ENCODE measurements at places on chromosomes 16 and 17.

DNA sequence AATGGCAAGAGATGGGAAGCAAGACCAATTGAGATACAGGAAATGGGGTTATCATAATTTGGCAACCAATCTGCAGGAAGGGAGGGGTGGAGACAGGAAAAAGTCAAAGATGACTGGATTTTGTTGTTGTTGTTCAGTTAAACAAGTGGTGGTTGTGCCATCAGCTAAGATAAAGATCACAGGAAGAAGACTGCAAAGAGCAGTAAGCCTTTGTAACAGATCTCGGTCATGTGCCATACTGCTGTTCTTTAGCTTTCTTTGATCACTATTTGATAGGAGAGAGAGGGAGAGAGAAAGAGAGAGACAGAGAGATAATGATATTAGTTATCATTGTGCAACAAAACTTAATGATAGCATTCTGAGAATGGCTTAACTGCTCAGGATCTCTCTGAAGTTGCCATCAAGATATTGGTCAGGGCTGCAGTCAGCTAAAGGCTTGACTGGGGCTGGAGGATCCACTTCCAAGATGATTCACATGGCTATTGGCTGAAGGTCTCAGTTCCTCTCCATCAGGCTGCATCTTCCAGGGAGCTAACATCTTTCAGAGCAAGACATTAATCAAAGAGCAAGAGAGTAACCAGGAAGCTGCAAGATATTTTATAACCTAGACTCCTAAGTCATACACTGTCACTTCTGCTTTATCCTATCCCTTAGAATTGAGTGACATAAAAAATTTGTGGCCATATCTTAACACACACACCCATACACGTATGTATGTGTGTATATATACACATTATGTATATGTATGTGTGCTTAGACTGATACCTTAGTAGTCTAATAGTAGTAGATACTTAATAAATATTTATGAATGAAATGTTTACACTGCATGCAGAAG is 405.0 kb downstream of the SHISA9 start:
- DNase-seq, result no peak

DNA sequence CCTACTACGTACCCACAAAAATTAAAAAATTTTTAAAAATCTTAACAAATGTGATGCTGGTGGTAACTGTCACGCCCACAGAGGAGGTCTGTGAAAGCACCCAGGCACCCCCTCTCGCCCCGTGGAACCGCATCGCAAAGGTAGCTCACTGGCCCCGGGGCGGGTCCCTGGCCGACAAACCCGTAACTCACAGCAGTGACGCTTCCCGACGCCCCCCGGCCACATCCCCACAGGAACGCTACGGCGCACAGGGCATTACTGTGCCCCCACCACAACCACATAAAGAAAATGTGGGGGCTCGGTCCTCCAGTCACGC is 366 bp downstream of the ANKS3 start:
- no peak for DNase-seq

GRCh38 chr17:31488264-31488981 is 96.9 kb downstream of the RAB11FIP4 start:
- no peak for DNase-seq

GRCh38 chr17:78131172-78132083 is 857 bp downstream of the TMC8 start:
- DNase-seq, result no peak

GRCh38 chr17:69117855-69118784 is 23.6 kb downstream of the ABCA6 start:
- no peak for DNase-seq

- DNase-seq, result no peak
These were observed 21.2 kb upstream of the HAS3 start for GRCh38 chr16:69084289-69084688.

DNA sequence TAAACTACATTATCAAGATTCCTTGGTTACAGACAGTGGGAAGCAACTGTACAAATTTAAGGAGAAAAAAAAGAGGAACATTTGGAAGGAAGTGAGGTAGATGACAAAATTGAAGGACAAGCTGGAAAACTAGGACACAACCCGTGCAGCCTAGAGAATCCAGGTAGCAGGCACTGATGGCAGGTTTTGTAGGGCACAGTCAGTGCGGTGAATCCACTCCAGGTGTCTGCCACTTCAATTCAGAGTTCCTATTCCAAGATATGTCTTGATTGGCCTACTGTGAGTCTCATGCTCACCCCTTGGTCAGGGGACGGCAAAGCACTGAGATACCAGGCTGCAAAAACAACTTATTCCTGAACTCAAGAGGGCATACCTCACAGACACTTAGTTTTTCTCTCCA is 37.8 kb downstream of the TNRC6C start:
- no peak for DNase-seq

GRCh38 chr16:51545951-51546350 is 394.9 kb upstream of the SALL1 start:
- DNase-seq, result no peak

DNA sequence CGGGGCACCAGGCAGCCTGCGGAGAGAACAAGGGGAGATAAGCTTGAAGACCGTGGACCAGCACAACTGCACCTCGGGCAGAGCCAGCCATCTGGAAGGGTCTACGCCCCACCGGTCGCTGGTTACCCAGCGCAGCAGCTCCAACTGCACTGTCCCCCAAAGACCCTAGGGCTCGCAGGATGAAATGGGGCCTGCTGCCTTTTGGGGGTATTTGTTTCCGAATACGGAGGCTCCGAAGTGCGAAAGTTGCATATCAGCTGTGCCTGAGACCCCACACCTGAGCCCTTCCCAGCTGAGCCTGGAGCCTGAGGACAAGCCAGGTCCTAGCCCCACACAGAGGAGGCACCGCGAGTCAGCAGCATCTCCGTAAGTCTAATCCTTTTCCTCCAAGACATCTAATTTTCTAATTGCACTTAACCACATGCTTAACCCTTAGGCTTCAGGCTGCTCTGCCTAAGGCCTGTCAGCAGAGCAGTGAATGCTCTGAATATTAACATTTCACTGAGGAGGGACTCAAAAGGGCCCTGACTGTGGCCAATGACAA is 4.0 kb downstream of the KIFC3 start:
- no peak for DNase-seq

- DNase-seq, result no peak
These were observed 46.7 kb downstream of the USP32 start for GRCh38 chr17:60345233-60345632.

GRCh38 chr17:70479779-70480178 is 310.4 kb downstream of the KCNJ2 start:
- DNase-seq, result no peak

GRCh38 chr16:88333848-88334777 is 48.6 kb upstream of the ZNF469 start:
- no peak for DNase-seq

GRCh38 chr17:49217651-49218413 is 7.3 kb downstream of the ABI3 start:
- DNase-seq, result no peak

- DNase-seq, result no peak
These were observed 40.3 kb downstream of the CBFA2T3 start for GRCh38 chr16:88936556-88937205.

GRCh38 chr17:65170839-65171238 is 33.7 kb downstream of the RGS9 start:
- DNase-seq, result no peak

DNA sequence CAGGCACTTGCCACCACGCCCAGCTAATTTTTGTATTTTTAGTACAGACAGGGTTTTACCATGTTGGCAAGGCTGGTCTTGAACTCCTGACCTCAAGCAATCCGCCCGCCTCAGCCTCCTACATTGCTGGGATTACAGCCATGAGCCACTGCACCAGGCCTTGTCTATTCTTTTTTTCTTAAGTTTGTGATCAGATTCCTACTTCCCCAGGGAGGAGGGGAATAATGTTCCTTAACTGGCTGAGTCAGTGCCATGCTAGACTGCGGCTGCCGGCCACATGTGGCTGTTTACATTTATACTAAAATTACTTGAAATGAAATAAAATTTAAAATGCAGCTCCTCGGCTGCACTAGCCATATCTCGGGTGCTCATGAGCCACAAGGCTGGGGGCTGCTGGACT is 27.8 kb upstream of the USP36 start:
- no peak for DNase-seq

- no peak for DNase-seq
These were observed 358.3 kb downstream of the SOX9 start for GRCh38 chr17:72479113-72479512.

- no peak for DNase-seq
These were observed 6.3 kb upstream of the MMP28 start for GRCh38 chr17:35801583-35802224.

DNA sequence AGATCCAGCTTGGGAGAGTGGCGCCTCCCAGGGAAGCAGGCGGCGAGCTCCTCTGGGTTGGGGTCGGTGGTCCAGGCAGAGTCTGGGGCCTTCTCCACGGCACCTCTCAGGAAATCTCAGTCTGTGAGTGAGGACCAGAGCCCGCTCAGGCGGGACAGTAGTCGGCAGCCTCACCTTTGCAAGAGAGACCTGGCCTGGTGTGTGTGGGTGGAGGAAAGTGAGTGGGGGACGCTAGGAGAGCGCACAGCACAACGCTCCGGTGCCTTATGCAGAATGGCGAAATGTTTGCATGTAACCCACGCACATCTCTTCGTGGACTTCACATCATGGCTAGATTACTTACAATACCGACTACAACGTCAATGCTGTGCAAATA is 2.2 kb downstream of the AHSP start:
- DNase-seq, result no peak

DNA sequence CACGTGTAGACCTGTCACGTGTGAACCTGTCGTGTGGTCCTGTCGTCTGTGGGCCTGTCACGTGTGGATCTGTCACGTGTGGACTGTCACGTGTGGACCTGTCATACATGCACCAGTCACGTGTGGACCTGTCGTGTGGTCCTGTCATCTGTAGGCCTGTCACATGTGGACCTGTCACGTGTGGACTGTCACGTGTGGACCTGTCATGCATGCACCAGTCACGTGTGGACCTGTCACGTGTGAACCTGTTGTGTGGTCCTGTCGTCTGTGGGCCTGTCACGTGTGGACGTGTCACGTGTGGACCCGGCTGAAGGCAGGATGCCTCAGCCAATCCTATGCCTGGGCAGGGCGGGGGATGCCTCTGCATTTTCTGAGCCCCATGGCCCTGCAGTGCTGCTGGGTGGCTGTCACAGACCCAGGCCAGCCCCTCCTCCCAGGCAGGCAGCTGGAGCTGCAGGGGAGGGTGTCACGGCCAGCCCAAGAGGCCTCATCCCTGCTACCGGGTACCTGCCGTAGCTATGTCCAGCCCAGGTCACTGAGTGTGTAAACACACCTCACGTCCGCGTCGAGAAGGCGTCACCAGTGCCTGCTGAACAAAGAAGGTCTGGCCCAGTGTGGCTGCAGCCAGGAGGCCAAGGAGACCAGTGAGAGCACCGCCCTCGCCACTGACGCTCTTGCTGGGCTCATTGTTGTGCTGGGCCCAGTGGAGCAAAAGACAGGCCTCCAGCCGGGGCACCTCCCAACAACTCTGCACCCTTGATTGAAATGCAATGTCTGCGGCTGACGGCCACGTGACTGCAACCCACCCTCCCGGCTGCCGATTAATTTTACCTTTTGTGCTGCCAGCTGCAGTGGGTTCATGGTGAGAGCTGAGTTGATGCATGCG is 18.6 kb upstream of the ACSF3 start:
- DNase-seq, result no peak

DNA sequence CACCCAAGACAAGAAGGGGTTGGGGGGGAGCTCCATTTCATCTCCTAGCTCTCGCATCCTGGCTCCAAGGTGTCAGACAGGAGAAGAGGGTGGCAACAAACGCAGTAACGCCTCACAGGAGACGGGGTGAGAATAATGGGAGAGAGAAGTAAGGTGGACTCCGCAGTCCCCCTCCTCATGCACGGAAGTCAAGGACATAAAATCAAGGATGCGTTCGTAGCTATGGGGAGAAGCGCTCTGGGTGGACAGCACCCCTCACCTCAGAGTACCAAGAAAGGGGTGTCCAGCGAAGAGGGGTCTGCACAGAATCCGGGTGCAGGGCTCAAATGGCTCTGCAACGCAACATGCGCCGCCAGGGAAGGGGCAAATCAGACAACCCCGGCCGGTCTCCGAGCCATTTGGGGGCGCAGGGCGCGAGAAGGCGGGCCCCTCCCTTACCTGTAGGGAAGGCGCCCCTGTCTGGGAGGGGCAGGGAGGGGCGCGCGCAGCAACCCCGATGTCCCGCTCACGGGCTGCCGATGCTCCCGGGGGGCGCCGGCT is 555 bp downstream of the HDAC5 start:
- no peak for DNase-seq

DNA sequence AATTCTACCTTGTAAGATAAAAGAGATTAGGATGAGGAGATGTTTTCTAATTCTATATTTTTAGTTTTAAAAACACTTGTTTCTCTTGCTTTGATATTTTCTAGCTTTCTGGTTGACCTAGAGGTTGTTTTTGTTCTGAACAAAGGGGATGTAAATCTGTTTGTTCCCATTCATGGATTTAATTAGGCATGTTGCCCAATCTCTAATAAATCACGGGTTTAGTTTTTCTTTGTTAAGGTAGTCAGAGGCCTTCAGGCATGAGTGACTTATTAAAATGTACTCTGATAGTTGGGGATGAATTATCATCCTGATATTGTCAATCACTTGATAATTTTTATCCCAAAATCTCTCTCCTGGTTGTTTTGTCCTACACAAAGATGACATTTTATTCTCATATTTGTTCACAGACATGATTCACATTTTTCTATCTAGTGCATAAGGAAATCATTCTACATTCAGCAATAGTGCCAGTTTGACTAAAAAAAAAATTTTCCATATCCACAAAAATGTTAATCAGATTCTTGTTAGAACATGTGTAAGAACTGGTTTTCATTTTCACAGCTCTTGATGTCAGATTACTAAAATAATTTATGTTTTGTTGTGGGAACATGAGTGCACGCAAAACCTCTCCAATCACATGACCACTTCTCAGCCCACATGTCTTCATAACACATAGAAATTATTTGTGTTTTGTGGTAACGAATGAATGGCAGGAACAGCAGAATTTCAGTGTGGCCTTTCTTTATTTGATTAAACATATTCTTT is 95.7 kb upstream of the AKTIP start:
- no peak for DNase-seq
